ENCODE measurements at places on chromosomes 6 and 20.

DNA sequence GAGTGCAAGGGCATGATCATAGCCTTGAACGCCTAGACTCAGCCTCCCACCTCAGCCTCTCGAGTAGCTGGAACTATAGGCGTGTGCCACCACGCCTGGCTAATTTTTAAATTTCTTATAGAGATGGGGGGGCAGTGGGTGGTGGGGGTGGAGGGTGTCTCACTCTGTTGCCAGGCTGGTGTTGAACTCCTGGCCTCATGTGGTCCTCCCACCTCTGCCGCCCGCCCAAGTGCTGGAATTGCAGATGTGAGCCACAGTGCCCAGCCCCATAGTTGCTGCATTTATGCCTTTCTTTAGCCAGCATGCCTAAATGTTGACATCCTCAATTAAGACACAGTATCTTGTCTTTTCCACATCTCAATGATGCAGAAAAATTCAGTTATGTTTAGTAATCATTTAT, 171.1 kb downstream of the ARID1B start:
- no peak for DNase-seq

GRCh38 chr6:81889377-81890053, 137.0 kb upstream of the TENT5A start:
- no peak for DNase-seq

GRCh38 chr6:163311830-163312229, 102.7 kb upstream of the QKI start:
- no peak for DNase-seq

GRCh38 chr6:157864185-157864761, 41.2 kb downstream of the SNX9 start:
- DNase-seq, result no peak

DNA sequence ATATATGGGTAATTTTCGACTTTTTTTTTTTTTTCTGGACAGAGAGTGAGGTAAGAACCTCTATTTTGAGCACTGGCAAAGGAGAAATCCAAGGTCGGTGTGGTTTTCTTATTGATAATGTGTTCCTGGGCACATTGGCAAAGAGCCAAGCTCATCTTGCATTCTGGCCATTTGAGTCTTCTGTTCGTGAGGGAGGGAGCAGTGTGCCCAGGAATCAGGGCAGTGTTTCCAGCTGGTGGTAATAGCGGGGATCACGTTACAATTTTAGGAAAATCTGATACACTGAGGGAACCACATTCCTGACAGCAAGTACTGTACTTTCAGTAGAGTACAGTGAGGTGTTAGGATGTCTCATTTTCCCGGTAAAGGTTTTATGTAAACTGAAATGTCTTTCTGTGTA, 442.3 kb upstream of the MAP3K7 start:
- DNase-seq, result no peak

DNA sequence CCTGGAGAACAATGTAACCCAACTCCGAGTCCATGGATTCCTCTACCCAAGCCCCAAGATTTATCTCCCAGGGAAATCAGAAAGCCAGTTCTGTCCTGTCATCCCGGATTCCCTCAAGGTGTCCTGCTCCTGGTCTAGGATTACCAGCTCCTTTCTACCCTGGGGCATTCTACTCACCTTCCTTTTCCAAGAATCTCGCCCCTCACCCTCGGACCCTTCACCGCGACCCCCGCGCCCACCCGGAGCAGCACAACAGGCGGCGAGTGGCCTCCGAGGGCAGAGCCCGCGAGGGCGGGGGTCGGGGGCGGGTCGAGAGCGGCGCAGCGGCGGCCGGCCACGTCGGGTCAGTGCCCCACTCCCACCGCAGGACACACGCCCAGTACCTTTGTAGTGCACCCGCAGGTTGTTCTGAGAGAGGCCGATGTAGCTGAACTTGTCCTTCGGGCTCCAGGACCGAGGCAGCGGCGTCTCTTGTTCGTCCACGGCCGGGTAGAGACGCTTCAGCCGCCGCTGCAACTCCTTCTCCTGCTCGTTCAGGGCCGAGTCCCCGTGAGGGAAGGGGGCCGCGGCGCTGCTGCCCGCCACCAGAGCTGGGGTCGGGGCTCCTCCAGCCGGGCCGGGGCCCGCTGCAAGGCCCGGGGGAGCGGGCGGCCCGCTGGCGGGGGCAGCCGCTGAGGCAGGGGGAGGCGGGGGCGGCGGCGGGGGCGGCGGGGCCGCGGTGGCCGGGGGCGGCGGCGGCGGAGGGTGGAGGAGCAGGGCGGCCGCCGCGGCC, 897 bp downstream of the RANBP9 start:
- peak; percentile 62 for DNase-seq

DNA sequence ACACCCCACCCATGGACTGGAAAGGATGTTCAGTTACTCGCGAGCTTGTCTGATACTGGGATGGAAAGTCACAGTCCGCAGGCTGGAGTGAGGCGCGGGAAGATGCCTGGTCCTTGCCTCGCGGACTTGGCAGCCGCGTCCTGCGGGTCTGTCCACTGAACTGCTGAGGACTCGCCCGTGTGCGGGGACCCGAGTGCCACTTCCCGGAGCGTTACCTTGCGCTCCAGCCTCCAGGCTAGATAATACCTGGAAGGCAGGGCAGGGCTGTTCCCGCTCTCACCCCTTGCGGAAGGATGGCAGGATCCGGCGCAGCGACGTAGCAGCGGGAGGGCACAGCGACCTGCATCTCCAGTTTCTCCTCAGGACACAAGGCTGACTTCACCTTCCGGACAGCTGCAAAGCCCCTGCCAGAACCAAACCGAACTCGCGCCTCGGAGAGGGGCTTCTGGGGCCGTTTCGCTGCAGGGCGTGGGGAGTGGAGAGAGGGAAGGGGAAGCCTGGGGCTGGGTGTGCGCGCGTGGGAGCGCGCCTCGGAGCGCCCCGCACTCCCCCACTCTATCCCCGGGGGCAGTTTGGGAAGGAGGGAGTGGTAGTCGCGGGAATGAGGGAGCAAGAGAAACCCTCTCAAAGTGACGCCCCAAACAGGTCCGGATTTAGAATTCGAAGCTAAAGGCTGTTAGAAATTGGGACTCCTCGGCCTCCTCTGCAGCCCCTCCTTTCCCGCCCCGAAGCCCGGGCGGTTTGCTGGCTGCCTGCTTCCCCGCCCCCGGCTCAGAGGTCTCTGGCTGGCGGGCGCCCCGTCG, at the start of gene KCNQ5:
Gene KCNQ5 (plus strand): TSS at position 774 of the 803 bp plus-strand sequence.
- DNase-seq, result no peak

DNA sequence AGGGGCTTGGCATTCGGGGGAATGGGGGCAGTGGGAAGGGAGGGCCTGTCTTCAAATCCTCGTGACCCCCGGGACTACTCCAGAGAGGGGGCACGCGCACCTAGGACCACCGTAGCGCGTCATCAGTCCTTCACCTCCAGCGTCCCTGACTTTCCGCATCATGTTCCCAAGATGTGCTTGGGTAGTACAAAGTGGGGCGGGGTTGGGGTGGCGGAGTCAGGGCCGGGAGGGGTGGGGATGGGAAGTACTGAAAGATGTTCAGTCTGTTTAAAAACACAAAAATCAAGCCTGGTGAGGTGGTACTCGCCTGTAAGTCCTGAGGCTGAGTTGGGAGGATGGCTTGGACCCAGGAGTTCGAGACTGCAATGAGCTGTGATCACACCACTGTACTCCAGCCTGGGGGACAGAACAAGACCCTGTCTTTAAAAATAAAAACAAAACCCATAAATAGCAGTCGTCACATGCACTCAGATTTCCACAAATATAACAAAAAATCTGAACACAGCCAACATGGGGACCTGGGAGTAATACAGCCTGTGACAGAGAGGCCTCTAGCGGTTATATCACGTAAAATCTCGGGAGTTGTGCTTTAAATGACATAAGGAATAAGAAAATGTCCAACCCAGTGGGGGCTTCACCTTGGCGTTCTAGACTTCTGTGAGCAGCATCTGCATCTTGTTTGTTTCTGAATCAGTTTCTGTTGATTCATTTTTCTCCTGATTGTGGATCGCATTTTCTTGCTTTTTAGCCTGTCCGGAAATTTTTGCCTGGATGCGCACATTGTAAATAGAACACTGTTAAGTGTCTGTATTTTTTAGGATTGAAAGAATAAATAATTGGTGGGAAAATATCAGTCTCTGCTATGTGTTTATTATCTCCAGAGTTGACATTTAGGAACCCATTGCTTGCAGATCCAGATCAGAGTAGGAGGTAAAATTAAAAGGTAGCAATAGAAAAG, 698 bp upstream of the LRP11 start:
- DNase-seq, result no peak

DNA sequence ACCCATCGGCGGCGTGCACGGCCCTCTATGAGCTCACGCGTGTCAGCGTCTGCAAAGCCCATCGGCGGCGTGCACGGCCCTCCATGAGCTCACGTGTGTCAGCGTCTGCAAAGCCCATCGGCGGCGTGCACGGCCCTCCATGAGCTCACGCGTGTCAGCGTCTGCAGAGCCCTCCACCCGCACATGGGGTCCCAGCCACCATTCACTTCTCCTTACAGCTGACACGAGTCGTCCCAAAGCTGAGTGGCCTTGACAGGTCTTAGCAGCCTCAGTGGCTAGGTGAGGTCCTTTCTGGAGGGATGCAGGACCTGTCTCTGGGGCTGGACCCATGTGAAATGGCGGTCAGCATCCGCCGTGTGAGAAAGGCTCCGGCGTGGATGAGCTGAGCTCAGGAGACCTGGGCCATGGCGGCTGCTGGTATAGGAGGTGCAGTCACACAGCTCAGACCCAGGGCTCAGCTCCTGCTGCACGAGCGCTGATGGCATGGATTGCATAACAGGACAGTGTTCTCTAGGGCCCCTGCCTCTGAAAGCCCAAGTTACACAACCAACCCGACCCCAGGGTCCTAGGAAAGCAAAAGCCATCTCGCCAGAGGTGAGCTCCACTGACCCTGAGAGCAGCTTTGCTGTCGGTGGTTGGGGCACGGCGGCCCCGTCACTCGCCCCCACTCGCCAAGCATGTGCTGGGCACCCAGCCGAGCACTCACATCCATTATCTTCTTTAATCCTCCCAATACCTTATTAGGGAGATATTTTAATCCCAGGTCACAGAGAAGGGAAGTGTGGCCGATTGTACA, 38.9 kb downstream of the DLL1 start:
- DNase-seq, result peak; percentile 21

GRCh38 chr20:22241609-22242008, 342.8 kb downstream of the FOXA2 start:
- no peak for DNase-seq

- no peak for DNase-seq
Measured at GRCh38 chr6:28207510-28208110, 17.5 kb upstream of the ZSCAN9 start.

DNA sequence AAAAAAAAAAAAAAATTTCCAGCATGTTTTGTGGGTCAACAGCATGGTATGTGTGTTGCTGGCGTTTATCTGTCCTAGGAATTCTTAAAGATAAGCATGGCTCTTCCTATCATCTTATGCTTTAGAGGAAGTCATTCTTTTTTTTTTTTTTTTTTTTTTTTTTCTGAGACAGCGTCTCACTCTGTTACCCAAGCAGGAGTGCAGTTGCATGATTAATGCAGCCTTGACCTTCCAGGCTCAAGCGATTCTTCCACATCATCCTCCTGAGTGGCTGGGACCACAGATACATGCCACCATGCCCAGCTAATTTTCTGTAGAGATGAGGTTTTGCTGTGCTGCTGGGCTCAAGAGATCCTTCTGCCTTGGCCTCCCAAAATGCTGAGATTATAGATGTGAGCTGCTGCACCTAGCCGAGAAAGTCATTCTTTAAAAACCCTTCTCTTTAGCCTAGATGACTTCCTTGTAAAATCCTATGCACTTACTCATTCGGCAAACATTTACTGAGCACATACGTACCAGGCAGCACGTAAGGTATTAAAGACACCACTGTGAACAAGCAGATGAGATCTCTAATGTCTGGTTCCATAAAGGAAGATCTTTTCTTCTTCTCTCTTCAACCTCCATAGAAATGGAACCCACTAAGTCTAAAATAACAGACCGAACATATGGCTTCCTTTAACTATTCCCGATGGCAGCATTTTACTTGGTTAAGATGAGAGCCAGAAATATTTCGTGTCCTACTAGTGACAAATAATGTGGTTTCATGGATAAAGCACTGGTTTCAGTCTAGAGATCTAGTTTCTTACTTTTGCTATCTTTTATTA, 122.4 kb downstream of the RIN2 start:
- no peak for DNase-seq

GRCh38 chr20:47231382-47232039, 125.0 kb downstream of the ZMYND8 start:
- no peak for DNase-seq

DNA sequence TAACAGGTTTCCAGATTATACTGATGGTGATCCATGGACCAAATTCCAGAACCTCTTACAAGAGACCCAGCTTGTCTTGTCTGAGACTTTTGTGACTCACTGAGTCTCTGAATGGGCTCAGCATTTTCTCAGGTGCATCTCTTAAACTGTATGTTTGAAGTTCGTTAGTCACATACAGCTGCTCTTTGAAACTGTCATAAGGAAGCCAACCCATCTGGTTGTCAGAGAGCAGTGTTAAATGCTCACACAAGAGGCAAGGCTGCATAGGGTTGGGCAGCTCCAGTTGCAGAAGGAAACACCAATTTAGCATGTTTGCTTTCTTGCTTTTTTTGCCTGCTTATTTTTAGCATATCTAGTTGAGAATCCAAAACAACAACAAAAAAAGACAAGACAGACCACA, 47.1 kb downstream of the TRIM27 start:
- no peak for DNase-seq

GRCh38 chr6:24966381-24966780, 30.6 kb upstream of the RIPOR2 start:
- no peak for DNase-seq

DNA sequence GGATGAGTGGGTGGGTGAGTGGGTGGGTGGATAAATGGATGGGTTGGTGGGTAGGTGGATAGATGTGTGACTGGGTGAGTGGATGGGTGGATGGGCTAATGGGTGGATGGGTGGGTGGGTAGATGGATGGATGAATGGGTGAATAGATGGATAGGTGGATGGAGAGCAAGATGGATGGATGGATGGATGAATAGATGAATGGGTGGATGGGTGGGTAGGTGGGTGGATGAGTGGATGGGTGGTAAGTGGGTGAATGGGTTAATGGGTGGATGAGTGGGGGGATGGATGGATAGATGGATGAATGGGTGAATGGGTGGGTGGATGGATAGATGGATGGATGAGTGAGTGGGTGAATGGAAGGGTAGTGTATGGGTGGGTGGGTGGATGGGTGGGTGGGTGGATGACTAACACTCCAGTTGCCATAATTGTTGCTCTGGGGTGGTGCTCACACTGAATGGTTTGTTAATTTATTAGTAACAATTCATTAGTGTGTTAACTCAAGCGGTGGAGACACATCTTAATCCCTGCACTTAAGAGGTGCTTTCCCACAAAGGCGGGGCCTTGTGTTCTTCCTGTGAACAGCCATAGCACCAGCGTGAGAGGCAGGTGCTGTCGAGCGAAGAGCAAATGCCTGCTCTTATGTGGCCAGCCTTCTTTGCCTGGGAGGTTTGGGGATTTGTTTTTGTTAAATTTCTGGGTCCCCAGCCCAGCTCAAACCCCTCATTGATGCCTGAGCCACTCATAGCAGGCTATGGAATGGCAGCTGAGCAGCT, 4.9 kb upstream of the APCDD1L start:
- DNase-seq, result no peak

GRCh38 chr20:45358282-45359068, 4.5 kb upstream of the SYS1 start:
- peak; percentile 81 for DNase-seq

- DNase-seq, result no peak
Measured at GRCh38 chr6:75166773-75167172, 39.1 kb downstream of the COL12A1 start.

All from left ventricle myocardium superior (tissue), 1 donor.